ENCODE measurements at places on chromosomes 7 and 10.

- no peak for DNase-seq
Observed at GRCh38 chr7:143408686-143409561, at the start of gene EPHA1. EPHA1 (minus strand) TSS chr7:143408856; CDS start chr7:143408805, 51 bp downstream.

- no peak for DNase-seq
Observed at GRCh38 chr7:137882261-137882668, 35.5 kb upstream of the DGKI start.

DNA sequence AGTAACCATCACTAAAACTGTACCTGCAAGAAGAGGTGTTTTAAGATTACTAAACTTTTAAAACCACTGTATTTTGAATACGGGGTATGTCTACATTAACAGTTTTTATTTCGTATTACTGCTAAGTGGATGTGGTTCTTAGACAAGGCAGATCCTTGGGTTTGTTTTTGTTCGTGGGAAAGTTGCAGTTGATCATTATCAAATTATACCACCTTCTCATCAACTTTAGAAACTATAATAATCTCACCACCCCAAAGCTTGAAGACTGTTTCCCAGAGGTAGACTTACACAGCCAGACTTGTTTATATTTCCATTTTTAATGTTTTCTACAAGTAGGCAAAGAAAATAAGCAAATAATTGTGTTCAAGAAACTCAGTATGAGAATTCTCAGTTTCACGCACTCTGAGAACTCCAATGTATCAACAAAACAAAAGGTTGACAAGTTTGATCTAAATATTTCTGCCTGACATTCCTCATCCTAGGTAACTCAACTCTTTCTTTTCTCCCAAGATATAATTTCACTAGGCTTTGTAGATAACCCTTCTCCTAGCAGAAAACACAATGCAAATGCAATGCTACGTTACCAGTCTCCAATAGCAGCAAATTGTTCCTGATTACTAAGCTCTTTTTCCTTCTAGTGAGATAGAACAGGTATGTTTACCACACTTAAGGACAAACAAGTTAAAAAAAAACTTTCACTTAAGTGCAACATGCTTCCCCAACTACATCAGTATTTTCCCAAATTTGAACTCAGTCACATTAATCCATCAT is 36.0 kb downstream of the IGF2BP3 start:
- no peak for DNase-seq

DNA sequence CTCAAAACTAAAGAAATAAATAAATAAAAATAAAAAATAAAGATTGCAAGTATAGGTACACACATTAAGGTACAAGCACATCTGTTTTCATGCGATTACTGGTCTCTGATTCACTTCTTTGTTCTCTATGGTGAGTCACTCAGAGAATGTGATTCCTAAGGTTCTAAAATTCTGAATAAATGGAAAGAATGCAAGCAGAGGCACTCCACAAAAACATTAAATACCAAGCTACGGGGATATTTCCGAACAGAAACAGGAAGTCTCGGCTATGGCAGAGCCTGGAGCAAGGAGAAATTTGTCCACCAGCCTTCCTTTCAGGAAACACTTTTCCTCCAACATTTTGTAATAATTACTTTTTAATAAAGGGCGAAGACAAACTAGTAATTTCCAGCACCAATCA is 1.4 kb downstream of the VOPP1 start:
- no peak for DNase-seq

GRCh38 chr7:137476937-137477336 is 133.4 kb upstream of the PTN start:
- DNase-seq = no peak

All from stimulated activated CD4-positive, alpha-beta T cell treated with anti-CD3 and anti-CD28 coated beads, Interleukin-1b, Interleukin-23, amount 100 ng/mL, for 1 hour (primary cell).